Stimulated activated CD8-positive, alpha-beta memory T cell treated with anti-CD3 and anti-CD28 coated beads, Interleukin-4, amount 100 ng/mL, for 1 hour (primary cell): ENCODE measurements at places on chromosomes 6 and 20.

GRCh38 chr6:11961923-11962322 lies 50.2 kb upstream of the HIVEP1 start:
- no peak for DNase-seq

DNA sequence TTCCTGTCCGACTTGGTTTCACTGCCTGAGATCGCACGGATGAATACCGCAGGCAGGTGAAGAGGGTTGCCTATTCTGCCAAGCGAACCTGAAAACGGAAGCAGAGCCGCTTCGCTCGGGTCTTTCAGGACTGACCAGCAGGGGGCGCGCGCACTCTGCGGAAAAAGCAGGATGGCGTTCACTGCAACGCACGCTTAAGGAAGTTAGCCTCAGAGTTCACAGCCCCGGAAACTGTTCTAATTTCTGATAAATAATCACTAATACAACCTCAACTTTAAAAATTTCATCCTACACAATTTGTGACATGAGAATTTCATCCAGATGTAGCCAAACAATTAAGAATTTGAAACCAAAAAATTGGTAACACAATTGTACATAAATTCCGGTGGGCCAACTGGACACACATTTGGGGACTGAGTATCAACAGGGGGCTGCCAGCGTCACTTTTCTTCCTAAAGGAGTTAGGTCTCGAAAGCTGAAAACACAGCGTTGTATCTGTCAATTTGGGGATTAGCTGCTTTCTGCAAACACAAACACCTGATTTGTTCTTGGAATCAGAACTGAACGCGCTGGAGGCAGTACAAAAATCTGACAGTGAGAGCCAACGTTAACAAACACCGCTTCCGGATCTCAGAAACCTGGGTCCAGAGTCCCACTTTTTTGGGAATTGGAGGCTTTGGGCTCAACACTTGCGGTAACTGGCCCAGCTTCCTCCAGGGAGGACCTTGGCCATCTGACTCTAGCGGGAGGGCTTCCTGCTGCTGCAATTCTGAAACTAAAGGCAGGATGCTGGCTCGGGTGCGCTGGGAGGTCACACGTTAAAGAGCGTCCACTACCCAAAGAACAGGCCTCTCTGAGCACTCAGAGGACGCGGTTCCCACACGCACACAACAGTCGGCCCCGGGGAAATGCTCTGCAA lies 8.8 kb downstream of the PXDC1 start:
- peak; percentile 86 for DNase-seq

GRCh38 chr6:41373919-41374617 lies 38.7 kb downstream of the NCR2 start:
- DNase-seq, result no peak

DNA sequence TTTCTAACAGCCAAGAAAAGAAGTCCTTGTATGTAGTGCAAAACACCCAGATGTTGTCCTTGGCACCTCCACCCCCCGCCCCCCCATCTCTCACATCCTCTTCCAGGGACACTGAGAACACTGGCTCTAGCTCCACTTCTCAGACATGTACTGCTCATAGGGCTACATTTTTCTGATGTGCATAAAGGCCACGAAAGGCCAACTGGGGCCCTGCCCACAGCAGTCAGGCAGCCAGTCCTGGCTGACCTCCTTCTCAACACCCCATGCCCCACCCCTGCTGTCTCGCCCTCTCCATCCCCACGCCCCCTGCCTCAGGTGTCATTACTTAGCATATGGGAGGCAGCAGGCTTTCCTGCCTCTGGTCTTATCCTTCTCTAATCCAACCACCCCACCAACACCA lies 11.3 kb downstream of the GABRR1 start:
- no peak for DNase-seq

- DNase-seq, result no peak
Observed at GRCh38 chr6:122799916-122800686, 11.0 kb downstream of the SMPDL3A start.

- DNase-seq, result no peak
Observed at GRCh38 chr20:31927627-31928159, 24.2 kb downstream of the PDRG1 start.

DNA sequence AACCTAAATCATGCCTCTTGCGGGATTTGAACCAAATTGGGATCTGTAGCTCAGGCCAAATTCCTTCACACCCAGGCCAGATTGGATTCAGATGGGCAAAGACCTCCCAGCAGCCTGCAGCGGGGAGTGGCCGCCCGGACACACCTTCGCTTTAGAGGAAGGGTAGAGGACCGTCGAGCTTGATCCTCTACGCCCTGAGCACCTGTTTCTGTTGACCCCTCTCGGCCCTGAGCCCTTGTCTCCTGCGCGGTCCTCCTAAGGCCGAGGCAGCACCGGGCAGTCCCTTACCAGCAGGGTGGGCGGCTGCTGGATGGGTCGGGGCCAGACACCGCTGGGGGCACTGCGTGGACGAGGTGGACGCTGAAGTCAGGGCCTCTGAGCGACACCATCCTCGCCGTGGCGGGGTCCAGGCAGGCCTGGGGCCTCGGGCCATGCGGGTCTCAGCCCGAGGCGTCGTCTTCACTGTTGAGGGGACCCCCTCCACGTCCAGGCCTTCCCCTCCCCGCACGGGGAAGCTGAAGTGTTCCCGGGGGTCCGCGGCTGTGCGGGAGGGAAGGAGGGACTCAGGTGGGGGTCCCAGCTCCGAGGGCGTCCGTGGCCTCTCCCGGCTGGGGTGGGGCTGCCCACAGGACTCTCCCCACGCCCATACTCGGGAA lies 114.8 kb downstream of the SMOC2 start:
- no peak for DNase-seq

DNA sequence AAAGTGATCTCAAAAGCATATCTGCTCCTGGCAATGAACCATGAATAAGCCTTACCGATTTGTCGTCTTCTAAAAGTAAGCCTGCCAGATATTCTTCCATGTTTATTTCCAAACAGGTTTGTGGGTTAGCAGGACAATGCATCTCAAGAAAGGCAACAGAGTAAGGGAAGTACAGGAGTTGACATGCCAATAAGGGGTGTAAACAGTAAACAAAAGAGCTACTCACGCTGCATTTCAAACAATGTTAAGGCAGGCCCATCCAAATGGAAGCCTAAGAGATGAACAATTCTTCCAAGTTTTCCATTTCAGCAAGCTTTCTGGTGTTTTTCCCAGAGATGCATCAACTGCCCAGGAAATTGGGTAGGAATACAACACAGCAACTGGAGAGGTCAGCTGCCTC lies 27.8 kb upstream of the CRIP3 start:
- no peak for DNase-seq

GRCh38 chr6:18392346-18392877 lies 5.3 kb downstream of the RNF144B start:
- DNase-seq, result no peak

- no peak for DNase-seq
Observed at GRCh38 chr6:40774932-40775331, 187.8 kb upstream of the LRFN2 start.

DNA sequence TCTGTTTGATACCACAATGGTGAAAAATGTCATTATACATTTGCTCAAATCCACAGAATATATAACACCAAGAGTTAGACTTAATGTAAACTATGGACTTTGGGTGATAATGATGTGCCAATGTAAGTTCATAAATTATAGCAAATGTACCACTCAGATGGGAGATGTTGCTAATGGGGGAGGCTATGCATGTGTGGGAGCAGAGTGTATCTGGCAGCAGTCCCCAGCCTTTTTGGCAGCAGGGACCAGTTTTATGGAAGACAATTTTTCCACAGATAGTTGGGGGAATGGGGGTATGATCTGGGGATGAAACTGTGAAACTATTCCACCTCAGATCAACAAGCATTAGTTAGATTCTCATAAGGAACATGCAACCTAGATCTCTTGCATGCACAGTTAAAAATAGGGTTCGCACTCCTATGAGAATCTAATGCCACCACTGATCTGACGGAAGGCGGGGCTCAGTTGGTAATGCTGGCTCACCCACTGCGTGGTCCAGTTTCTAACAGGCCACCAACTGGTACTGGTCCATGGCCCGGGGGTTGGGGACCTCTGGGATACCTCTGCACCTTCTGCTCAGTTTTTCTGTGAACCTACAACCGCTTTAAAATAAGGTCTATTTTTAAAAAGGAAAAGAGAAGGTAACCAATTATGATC lies 8.0 kb downstream of the HLA-DQA1 start:
- DNase-seq, result no peak

DNA sequence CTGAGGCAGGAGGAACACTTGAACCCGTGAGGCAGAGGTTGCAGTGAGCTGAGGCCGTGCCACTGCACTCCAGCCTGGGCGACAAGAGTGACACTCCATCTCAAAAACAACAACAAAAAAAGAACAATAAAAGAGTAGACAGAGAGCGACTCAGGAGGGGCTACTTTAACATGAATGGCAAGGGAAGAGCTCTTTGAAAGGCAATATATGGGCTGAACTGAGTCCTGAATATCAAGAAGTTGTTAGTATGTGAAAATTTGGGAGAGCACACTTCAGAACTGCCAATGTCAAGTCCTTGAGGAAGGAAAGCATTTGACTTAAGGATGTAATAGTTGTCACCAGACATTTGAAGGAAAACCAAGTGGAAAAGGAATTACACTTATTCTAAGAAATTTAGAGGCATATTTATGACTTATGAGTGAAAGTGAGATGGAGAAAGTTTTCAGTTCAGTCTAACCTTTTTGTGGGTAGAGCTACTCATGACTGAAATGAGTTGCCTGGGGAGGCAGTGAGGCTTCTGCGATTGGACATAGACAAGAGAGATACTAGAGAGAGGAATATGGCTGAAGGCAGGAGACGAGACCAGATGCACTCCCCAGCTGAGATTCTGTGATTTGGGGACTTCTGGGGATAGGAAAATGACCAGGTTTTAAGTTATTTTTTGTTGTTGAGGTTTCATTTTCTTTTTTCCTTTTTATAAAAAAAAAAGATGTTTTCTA lies 48.6 kb upstream of the SLC16A10 start:
- no peak for DNase-seq

DNA sequence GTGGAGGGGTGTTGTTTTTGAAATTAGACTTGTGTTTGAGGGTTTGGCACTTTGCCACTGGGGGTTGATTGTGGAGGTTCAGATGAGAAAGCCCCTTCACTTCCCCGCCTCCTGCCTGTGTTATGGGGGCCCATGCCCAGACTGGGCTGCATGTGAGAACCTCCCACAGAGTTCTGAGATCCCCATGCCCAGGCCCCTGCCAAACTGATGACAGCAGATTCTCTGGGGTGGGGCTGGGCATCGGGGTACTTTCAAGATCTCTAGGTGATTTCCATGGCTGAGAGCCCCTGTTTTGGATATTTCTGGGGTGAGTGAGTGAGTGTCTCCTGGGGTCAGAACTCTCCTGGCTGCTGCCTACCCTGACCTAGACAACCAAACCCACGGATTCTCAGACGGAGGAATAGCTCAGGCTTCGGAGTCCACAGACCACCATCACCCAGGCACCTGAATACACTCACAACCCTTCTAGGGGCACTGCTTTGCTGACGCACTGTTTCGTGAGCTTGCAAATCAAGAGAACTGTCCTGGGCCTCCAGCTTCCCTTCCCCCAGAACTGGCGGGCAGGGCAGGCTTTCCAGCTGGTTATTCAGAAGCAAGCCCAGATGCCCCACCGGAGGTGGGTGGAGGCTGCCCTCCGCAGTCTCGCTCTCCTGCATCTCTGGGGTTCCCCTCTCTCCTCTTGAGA lies 6.3 kb downstream of the BCAS1 start:
- DNase-seq, result no peak

DNA sequence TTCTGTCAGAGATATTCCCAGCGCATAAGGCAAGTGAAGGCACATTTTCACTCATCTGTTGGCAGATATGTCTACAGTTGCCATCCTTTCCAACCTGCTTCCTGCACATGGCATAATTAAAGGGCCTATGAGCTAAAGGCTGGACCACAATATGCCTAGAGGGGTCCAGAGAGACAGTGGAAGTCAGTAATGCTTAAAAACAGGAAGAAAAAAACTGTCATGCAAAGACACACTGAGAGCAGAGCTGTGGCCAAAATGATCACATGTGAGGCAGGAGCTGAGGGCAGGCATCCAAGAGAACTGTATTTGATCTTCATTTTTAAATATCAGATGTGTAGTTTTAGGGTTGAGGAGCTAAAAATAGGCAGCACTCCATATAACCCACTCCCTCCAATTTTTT lies 125.0 kb upstream of the BACH2 start:
- DNase-seq, result no peak

DNA sequence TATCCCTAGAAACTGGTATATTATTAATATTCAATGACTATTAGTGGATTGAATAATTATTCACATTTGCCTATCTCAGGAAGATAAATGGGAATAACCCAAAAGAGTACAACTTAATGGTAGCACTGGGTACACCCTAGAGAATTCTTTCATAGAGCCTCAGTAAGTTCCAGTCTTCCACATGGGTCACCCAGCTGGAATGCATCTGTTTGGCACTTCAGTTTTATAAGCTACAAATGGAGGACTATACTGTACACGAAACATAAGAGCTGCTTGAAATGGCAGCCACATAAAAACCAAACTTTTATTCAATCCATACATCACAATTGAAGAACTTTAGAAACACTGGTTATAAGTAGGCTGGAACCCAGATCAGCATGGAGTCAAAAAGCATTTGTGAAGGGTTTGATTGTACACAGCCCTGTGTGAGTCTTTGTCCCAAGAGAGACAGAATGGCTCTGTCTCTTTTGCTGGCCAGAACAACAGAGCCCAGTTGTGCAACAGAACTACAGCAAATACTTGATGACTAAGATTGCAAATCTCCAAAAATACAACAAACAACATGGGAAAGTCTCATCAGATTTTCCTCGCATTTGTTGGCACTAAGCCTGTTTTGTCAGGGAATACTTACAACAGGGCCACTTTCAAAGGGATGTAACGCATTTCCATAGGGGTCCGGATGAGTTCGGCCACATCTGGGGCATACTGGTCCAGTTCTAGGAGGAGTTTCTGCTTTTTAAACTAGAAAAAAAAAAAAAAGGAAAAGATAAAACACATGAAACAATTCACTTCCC lies 39.5 kb downstream of the PIGU start:
- no peak for DNase-seq

DNA sequence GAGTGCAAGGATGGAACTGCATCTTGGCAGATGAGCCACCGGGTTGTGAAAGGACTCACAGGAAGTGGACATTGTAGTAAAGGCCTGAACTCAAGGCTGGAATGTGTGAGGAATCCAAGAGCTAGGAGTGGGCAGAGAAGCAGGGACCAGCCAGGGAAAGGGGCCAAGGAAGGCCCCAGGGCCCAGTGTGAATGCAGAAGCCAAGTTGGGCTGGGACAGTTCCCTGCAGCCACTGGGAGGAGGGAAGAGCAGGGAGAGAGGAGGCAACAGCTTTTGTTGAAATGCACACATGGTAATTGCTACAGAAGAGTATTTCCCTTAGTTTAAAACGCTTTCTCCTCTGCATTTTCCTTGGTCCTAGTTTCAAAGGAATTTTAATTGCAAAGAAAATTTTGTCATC lies 34.6 kb downstream of the CDH22 start:
- no peak for DNase-seq
